Substantia nigra (tissue), 51 donors: ENCODE measurements at places on chromosomes 4 and X.

DNA sequence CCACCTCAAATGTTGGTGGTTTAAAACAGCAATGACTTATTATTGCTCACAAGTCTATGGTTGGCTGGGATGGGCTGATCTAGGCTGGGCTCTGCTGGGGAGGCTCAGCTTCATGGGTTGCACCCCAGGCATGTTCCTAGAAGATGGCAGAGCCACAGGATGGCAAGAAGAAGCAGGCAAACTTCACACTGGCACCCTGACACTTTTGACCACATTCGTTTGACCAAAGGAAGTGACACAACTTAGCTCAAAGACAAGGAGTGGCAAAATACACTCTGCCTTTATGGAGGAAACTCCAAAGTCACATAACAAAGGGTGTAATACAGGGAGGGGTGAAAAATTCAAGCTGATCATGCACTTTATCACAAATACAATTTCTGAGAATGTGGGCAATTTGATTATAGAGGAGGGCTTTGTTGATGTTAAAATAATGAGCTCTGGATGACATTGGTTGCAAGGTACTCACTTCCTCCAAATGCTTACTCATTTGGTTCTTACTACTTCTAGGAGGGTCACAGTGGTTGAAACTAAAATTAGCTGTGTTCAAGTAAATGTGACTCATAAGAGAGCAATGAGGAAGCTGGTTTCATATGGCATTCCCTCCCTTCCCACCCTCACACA lies 249.2 kb upstream of the RPS6KA3 start:
- no peak for DNase-seq

DNA sequence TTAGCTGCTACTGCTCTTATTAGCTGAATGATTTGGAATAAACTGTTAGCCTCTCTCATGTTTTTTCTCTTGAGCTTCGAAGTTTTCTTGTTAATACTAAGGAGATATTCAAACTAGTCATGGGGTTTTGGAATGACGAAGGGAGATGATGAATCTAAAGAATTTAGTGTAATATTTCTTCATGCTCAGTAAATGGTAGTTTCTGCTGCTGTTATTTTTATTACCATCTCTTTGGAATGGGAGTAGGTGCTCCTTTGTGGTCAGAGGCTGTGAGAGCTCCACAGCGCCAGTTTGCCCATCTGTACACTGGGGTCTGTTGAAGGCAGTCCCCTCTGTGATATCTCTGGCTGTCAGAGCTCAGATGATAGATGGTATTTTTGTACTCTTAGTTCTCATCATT lies 33.7 kb downstream of the HTT start:
- no peak for DNase-seq

- no peak for DNase-seq
Observed at GRCh38 chr4:23788460-23788859, 101.4 kb downstream of the PPARGC1A start.

DNA sequence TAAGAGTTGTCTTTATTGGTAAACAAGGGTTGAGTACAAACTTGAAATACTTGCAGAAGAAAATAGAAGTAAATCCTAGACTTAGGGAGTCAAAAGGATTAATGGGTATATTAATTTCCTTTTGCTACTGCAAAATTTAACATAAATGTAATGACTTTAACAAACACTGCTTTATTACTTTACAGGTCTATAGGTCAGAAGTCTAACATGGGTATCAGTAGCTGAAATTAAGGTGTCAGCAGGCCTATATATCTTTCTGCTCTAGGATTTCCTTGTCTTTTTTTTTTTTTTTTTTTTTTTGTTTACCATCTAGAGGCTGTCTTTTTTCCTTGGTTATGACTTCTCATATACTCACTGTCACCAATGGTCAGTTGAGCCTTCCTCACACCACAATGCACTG lies 220.4 kb downstream of the GRID2 start:
- DNase-seq, result no peak

- DNase-seq, result no peak
Observed at GRCh38 chrX:138865093-138865649, 153.7 kb upstream of the FGF13 start.

- no peak for DNase-seq
Observed at GRCh38 chr4:163536091-163536490, 41.6 kb downstream of the TMA16 start.

- no peak for DNase-seq
Observed at GRCh38 chrX:97787849-97788248, 904.1 kb downstream of the RPA4 start.

DNA sequence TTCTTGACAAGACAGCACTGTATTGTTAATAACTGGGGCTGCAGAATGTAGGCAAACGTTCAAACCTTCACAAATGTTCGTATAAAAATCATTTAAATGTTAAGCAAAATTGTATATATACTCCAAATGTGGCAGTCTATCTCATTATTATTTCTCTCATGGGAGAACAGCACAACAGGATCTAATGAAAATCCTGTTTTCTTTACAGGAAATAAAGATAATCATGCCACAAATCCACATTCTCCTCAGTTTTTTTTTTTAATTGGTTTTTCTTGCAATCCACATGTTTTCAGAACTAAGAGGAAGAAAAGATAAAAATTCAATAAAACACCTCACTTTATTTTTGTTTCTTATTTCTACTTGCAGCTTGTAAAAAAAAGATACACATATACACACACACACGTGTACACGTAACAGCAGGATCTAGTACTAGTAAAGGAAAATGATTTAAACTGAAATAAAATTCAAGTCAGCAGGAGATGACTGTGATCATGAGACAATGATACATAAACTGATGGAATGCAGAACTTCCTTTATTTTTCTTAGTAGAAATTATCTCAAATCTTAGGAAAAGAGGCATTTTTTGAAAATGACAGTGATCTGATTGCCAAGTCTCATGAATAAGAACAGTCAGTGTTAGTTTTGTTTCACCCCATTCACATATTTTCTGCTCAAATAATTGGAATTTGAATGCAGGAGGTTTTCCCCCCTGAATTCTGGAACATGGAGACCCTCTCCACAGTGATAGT lies 11.3 kb downstream of the APBB2 start:
- DNase-seq, result no peak

- no peak for DNase-seq
Observed at GRCh38 chr4:10158333-10158942, 41.8 kb upstream of the WDR1 start.

DNA sequence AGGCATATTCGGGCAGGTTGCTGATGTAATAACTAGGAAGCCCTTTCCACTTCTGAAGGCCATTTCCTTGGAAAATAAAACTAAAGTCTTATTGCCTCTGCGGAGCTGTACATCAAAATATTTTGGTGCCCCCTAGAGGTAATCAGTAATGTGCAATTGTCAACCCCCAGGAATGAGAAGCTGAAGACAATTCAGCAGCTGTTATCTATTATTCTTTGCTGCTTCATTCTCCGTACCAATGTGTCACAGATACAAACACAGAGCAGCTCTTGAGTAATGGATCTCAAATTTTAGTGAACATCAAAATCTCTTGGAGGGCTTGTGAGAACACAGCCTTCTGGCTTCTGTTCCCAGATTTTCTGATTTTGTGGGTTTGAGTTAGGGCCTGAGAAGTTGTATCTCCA lies 3.5 kb upstream of the SLIT2 start:
- DNase-seq, result no peak

DNA sequence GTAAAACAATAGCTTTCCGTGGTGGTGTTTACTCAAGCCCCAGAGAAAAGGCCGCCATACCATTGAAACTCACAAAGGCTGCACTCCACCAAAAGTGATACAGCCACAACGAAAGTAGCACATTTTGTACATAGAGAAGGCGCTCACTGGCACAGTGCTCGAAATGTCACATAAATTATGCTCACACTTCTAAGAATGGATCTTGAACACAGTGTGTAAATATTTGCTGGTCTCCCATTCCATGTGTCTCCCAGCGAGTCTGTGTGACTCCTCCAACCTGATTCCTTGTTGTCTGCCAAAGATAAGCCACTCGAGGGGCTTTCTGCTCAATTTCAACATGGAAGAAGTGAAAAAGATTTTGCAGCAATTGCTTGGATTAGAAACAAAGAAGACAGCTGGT lies 234.0 kb upstream of the VCX3A start:
- no peak for DNase-seq

GRCh38 chrX:17788439-17788838 lies 51.1 kb downstream of the SCML1 start:
- DNase-seq, result no peak

DNA sequence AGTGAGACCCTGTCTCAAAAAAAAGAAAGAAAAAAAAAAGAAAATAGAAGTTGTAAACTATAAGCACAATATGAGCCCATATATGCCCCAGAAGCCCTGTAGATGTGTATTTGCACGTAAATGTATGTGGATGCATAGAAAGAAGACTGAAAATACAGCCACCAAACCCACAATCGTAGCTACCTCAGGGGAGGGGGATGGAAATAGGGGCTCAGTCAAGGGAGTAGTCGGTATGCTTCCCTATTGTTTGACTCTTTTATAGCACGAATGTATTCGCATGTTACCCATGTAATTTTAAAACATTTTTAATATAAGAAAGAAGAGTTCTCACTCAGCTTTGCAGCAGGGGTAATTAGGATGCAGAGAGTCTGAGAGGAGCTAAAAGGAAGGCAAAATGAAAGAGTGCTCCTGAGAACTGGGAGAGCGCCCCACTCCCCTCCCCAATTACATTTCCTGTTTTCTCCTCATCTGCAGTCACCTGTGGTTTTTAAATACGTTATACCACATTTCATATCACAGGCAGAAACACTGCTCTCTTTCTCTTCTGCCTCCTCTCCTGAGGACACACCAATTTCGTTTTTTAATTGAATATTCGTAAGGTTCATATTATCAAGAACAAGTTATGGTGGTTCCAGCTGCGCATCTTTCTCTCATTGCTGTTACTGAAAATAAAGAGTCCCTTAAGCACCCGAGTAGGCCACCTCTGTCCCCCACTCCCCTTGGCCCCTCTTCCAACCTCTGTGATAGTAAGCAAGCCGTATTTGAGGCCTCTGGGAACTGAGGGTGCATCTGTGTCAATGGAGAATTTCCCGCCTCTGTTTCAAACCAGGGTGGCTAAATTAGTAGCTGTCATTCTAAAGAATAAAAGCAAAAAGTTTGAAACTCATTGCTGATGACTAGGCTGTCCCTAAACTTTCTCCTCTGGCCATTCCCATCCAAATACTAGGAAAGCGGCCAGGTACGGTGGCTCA lies 10.7 kb downstream of the SEPTIN6 start:
- no peak for DNase-seq

DNA sequence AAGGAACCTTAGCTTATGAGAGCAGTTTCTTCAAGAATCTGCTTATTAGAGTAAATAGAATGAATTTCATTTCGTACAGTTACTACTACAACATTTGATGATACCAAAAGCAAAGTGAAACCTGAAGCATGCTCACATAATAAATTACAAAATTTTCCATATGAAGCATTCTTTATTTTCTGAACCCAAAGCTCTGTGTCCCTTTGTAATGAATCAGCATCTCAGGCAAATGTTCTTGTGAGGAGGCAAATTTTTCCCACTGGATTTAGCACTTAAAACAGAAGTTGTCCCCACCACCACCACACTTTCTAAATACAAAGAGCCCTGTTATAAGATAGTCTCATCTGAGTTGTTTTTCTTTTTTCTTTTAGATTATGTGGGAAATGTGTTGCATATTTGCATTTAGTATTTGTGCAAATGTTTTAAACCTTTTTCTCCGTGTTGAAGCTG lies 70.7 kb upstream of the NFKB1 start:
- DNase-seq, result no peak

DNA sequence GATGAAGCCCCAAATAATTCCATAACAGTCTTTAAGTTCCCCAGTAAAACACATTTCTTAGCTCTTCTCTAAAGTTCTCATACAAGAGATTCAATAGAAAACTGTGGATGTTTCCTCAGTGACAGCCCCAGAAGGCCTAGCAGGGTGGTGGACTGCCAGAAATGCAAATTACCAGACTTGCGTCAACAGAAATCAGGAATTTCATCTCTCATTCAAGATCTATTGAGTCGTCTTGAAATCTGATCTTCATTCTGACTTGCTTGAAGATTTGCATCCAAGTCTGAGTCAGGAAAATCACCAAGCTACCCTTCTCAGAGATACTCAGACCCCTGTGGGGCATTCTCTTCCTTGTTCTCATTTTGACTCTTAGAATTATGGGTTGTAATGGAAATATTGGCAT lies 68.9 kb upstream of the NDP start:
- no peak for DNase-seq

DNA sequence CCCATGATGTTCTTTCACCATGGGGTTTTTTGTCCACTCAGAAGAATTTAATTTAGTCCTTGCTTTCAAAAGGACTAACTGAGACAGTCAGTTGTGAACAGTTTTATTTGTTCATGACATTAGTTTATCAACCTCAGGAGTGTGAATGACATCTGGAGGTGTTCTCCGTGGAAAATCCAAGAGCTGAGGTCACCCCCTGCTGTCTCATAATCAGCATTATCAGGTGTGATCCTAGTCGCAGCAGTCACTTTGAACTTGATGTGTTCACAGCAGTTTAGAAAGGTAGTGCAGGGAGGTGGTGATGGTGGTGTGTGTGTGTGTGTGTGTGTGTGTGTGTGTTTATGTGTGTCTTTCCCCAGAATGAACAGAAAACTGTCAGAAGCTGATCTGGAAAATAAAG lies 1760.8 kb upstream of the PCDH10 start:
- DNase-seq, result no peak

- no peak for DNase-seq
Observed at GRCh38 chr4:24076811-24077210, 187.0 kb upstream of the PPARGC1A start.

- no peak for DNase-seq
Observed at GRCh38 chr4:6527683-6528595, 47.0 kb upstream of the MAN2B2 start.

DNA sequence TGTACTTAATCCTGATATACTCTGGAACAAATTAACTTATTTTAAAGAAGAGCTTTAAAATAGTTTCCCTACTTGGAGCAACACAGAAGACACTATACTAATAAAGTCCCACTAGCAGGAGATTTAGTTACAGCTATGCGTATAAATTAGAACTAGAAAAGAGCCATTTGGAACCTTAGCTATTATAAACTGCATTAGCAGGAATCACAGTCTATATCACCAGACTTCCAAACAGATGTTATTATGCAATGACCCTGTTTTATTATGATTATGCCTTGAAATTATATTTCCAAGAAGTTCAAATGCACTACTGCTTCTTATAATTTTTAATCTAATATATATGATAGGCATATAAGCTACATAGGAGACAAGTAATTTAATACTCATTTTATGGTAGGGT lies 95.5 kb upstream of the WDR44 start:
- DNase-seq, result no peak

GRCh38 chrX:69155786-69156520 lies 9.3 kb downstream of the PJA1 start:
- no peak for DNase-seq

GRCh38 chrX:52422884-52423283 lies 54.1 kb downstream of the XAGE2 start:
- DNase-seq, result no peak

- DNase-seq, result no peak
Observed at GRCh38 chrX:1034717-1035116, 177.7 kb downstream of the CRLF2 start.

- no peak for DNase-seq
Observed at GRCh38 chr4:6573986-6574746, 823 bp upstream of the MAN2B2 start.
